ENCODE measurements at places on chromosomes 12 and 14.
A peak's percentile ranks its signal among the peaks of the same experiment; 100 is the strongest.

- DNase-seq: no peak
These were observed 934.9 kb downstream of the LRFN5 start for GRCh38 chr14:42541535-42542001.

DNA sequence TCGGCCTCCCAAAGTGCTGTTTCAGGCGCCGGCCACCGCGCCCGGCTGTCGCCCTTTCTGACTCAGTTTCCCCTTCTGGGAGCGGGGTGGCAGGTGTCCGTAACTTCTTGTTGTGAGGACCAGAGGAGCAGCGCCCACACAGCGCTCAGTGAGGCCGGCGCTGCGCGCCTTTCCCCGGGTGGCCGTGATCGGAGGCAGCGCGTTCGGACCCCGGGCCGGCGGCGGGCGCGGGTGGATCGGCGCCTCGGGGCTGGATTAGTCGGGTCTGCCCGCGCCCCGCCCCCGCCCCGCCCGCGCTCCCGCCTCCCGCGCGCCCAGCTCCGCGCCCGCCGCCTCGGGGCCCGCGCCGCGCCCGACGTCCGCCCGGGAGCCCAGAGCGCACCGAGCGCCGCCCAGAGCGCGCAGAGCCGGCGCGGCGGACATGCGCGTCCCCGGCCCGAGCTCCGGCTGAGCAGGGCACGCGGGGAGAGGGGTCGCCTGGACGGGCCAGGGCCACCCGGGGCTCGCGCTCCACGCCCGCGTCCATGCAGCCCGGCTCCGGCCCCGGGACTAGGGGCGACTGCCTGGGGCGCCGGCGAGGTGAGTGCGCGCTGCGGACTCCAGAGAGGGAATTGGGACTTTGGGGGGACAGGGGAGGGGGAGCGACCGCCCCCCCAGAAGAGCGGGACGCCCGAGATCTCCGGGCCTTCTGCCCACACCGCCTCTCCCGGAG is 50.6 kb downstream of the LRCOL1 start:
- DNase-seq: no peak

- peak; percentile 69 for DNase-seq
These were observed 469 bp upstream of the RAB35 start for GRCh38 chr12:120116792-120117651.

- DNase-seq: no peak
These were observed 112.6 kb downstream of the ZNF664 start for GRCh38 chr12:124085419-124086296.

DNA sequence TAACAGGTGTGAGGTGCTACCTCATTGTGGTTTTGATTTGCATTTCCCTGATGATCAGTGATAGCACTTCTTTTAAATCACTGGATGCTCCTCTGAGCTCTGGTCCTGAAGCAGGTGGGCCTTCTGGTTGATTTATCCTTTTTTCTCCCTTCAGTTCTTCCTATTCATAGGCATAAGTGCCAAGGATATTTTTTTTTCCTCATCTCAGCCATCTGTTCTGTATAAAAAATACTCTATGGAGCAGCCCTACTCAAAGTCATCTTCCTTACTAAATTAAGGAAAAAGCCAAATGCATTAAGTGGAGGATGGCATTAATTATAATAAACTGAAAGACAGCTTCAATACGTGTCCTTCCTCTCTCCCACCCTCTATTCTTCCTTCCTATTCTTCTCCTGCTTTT is 18.4 kb downstream of the SPIC start:
- DNase-seq: no peak

GRCh38 chr12:48442179-48442847 is 30.0 kb upstream of the ANP32D start:
- no peak for DNase-seq

DNA sequence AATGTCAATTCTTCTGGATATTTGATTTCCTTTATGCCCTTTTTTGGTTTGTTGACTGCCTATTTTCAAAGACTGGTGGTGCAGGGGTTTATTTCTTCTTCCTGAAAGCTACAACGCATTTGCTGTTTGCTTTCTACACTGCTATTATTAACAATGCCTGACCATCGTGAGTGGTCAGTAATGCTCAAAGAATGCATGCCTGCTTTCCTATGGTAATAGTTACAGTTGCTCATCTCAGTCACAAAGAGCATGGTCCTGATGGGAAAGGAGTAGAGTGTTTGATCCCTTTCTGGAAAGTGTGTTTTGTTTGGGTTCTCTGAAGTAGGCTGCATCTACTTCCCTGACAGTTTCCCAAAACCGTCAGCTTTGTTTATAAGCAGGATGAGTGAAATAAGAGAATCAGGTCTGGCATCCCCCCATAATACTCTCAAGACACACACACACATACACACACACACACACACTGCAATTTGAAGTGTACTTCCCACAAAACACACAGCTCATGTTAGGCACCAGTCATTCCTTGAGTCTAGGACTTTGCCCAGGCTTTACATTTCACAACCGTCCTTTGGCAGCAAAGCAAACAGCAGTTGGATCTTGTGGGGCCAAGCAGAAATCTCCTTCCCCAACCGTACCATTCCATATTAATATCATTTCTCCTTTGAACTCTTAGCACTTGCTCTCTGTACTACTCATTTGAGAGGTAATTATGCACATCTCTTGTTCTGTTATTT is 56.6 kb downstream of the SUDS3 start:
- DNase-seq: no peak

DNA sequence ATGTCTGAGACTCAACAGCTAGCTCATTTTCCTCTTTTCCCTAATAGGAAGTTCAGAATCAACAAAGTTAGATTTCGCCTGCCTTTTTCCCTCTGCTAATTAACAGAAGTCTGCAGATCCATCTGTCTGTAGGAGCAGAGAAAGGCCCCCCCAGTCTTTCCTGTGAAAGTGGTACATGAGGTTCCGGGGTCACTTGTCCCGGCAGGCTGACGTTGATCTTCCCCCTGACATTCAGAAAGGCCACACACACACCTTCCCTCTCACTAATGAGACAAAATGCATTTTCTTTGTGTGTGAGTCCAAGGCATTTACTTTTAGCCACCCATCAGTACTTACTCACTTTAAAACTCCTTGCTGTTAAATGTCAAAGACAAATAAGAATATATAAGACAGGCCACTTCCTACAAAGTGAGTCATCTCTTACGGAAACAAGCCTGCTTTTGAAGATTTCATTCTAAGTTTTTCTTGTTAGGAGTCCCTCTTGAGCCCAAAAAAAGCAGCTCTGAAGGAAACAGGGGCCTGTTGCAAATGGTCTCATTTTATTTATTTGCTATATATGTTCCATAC is 138.7 kb downstream of the TTC7B start:
- DNase-seq: no peak

DNA sequence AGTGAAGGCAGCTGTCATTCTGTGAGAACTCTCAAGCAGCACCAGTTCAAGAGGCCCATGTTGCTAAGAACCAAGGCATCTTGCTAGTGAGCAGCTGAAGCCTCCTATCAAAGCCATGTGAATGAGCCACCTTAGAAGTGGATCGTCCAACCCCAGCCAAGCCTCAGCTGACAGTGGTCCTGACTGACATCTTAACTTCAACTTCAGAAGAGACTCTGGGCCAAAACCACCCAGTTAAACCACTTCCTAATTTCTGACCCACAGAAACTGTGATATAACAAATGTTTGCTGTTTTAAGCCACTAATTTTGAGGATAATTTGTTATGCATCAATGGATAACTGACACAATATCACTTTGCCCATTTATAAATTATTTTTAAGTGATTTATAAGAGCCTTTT is 256.0 kb downstream of the RPAP3 start:
- DNase-seq: no peak

GRCh38 chr12:120231316-120232011 is 30.6 kb upstream of the RPLP0 start:
- DNase-seq: peak; percentile 78

- peak; percentile 96 for DNase-seq
These were observed 17.2 kb downstream of the REM2 start for GRCh38 chr14:22900081-22900799.

DNA sequence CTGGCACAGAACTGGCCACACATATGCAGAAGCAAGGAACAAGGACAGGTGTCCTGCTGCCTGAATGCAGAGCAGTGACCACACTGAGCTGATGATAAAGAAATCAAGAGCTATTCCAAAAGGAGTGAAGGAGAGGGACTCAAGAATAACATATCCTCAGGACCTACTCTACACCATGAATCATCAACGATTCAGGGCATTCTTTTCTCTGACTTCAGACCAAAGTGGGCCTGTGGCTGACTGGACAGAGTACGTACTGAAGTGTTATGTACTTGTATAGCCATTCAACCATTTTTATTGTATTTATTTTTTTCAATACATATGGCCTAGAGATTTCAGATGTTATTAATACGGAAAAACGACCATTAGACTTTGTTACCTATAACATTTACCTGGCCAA is 177.5 kb upstream of the TMTC1 start:
- DNase-seq: no peak

DNA sequence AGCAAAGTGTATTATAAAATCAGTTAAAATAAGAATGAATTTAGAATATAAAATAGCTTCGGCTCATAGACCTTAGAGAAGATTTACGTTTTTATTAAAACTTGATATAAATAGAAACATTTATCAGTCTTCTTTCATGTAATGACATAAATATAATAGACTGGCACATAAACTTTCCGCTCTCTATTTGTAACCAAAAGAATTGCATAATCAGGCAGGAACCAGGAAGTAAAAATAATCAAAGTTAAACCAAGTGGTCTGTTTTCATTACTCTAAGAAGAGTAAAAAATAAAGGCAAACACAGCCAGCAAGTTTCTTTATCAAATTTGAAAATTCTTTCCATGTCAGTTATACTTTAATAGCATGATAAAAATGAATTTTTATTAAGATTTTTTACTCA is 46.3 kb upstream of the ATP2A2 start:
- DNase-seq: no peak

DNA sequence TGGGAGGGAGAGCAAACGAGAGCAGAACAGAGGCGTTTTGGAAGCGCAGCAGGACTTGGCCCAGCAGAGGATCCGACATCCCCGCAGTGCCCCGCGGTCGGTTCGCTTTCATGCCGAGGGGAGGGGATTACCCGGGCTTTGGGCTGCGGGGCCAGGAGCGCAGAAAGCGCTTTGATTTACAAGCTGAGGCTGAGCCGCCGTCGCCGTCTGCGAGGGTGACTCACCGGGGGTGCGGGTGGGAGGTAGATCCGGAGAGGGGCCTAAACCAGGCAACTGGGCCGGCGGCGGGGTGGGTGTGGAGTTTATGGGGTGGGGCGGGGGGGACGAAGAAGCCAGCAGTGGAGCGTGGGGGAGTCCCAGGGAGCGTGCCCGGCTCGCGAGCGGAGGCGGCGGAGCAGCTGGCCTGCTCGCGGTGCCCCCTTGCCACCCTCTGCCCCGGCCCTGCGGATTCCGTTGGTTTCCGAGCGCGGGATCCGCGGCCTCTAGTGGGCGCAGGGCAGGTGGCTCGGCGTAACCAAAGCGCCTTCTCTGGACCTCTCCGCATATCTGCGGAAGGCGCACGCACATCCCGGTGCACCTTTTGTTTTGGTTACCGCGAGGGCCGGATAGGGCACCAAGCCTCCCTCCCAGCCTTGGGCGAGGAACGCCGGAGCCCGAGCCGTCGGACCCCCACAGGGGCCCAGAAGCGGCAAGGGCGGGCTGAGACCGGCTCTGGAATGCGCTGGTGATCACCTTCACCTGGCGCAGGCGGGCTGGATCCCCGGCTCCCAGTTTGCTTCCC is 2.6 kb downstream of the SIX4 start:
- peak; percentile 69 for DNase-seq

GRCh38 chr12:116456330-116457082 is 102.7 kb upstream of the MAP1LC3B2 start:
- no peak for DNase-seq

GRCh38 chr14:91727121-91727520 is 4.8 kb downstream of the CATSPERB start:
- DNase-seq: no peak

DNA sequence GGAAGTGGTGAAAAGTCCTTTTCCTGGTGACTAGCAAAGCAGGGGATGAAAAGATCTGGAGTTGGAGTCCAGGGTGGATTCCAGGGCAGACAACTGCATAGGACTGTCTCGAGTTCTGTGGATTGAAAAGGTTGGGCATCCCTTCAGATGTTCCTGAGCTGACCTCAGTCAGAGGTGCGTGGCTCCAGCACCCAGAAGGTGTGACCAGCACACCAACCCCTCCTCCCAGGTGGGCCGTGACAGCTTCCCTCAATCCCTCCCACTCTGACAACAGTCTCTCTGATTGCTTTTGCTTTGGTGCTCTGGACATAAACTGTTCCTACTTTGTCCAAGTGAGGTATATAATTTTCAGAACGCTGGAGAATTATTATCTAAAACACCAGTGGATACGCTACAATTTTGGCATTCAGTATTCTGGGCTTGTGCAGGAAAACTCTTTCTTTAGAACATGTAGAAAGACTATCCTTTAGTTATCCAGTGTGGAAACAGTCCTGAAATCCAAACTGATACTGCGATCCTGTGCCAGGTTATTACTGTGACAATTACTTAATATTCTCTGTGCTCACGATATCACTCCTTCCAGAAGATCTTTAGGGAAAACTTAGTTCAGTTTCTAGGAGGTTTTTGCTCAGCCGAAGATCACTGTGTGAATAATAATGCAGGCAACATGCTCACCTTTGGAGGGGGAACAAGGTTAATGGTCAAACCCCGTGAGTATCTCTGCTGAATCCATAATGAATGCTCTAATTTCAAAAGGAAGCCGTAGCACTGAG is 87.9 kb downstream of the DAD1 start:
- DNase-seq: no peak

GRCh38 chr14:99075771-99076375 is 196.1 kb downstream of the BCL11B start:
- no peak for DNase-seq

GRCh38 chr14:96109596-96110355 is 70.6 kb downstream of the C14orf132 start:
- DNase-seq: no peak

DNA sequence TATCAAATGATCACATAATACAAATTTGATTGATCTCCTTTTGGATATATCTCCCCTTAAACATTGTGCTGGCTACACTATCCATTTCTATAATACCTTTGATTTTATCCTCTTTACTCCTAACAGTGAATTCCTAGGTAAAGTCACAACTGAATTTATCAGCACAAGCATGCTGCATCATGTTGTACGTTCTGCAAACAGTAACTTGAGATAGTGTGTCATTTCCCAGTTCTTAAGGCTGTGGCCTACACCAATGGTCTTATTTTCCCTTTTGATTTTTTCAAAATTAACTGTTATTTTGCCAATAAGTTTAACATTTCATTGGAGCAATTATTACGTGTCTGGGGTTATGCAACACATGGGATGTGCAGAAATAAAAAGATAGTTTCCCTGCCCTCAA is 24.8 kb downstream of the PRKCH start:
- no peak for DNase-seq

GRCh38 chr12:31440134-31440533 is 114.2 kb upstream of the SINHCAF start:
- no peak for DNase-seq

- peak; percentile 17 for DNase-seq
These were observed 59.7 kb downstream of the FUT8 start for GRCh38 chr14:65472189-65472588.

GRCh38 chr12:51714666-51715065 is 123.6 kb downstream of the SCN8A start:
- no peak for DNase-seq

GRCh38 chr12:14171106-14171505 is 189.7 kb upstream of the GRIN2B start:
- no peak for DNase-seq

- no peak for DNase-seq
These were observed 780.7 kb downstream of the FLRT2 start for GRCh38 chr14:86310611-86311010.

All from NCI-H2029 treated with DMSO at 0.1 percent for 48 hours (cell line).